Activated gamma-delta T cell treated with anti-CD3 and anti-CD28 coated beads, Interleukin-2, amount 50 U/mL, for 16 hours (primary cell): ENCODE measurements at places on chromosomes 5 and 9.

DNA sequence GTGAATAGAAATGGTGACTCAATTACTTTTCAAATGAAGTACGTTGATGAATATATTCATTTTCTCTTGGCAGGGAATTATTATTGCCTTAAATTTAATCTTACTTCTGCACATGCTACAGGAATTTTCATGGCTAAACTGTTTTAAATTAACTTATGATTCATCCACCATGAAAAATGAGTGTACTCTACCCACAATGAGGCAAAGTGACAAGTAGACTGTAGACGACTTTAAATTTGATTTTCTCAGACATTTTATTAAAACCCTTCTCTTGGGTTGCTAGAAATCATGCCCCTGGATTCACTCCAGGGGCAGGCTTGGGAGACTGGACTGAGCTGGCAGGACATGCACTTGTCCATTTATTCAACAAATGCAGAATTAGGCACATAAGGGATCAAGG, 23.5 kb upstream of the ERAP2 start:
- no peak for DNase-seq

- no peak for DNase-seq
Measured at GRCh38 chr5:84115727-84116126, 269.0 kb downstream of the EDIL3 start.

GRCh38 chr5:7849681-7850394, 1.1 kb downstream of the CFAP90 start:
- DNase-seq: no peak

DNA sequence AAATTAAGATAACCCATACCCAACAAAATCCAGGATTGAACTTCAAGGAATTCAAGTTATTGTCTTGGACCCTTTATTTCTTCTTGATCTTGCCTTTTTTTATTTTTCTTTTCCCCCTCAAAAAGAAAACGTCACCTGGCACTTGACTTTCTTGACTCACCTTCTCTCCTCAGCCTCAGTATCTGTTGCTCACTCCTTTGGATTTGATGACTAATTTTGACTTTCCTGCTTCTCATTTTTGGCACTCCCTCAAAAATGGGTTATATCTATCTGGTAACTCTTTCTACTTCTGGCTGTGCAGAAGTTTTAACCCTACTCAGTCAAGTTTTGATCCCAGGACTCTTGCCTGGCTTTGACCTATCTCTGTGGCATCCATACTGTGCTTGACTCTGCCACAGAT, 66.6 kb upstream of the SPATA31D4 start:
- DNase-seq: no peak

DNA sequence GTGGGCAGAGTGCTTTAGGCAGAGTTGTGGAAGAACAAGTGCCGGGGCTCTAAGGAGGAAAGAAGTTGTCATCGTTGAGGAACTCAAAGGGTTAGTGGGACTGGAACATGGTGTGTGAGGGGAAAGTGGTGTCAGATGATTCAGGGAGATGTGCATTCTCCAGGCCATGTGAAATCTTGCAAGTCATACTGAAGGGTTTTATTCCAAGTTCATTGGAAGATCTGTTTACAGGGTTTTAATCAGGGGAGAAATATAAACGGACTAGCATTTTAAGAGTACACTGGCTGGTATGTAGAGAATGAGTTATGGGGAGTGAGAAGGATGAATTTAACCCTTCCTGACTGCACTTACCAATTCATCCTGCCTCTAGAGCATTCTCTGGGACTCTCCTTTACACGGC, 49.3 kb downstream of the NR2F1 start:
- DNase-seq: no peak

GRCh38 chr5:145787996-145788395, 47.1 kb downstream of the PRELID2 start:
- no peak for DNase-seq

GRCh38 chr5:41772056-41772455, 98.2 kb downstream of the OXCT1 start:
- DNase-seq: no peak

- no peak for DNase-seq
Measured at GRCh38 chr5:134517553-134517952, 7.9 kb upstream of the JADE2 start.

DNA sequence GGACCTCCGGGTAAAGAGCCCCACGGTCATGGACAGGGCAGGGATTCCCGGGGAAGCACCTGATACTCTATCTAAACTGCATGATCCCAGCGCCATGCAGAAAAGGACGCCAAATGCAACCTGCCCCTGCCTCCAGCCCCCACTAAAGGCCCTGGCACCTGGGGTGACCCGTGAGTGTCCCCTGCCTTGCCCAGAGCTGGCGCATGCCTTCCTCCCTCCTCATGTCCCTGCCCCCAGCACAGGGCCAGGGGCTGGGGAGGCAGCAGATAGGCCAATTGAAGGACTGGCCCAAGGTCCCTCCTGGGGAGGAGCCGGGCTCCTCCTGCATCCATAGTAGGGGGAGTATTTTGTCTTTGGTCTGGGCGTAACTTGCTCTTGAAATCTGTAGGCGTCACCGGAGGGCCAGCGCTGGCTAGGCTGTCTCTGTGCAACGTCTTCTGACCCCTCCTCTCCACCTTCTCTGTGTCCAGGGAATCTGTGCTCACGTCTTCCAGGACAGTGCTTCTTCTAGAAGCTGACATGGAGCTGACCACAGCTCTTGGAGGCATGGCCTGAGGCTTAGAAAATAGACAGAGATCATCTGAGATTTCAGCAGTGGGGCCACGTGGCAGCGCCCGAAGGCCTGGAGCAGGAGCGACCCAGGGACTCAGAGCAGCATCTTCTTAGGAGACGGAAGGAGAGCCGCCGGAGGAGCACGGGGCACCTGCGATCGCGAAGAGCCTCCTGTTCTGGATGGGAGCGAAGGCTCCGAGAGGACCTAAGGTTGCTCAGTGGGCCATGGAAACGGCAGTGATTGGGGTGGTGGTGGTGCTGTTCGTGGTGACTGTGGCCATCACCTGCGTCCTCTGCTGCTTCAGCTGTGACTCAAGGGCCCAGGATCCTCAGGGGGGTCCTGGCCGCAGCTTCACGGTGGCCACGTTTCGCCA, 660 bp downstream of the SPAAR start:
- DNase-seq: no peak

DNA sequence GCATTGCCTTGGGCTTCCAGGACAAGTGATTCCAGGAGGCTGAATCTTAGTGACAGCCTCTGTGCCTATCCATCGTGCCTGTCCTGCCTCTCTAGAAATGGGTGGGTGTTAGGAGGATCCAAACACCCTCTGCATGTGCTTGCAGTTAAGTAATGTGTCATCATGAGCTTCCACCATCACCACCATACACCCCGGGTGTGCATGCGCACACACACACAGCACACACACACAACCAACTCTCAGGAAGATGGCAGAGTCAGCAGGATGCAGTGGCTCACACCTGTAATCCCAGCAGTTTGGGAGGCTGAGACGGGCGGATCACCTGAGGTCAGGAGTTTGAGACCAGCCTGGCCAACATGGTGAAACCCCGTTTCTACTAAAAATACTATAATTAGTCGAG, 22.8 kb upstream of the CERCAM start:
- no peak for DNase-seq

- no peak for DNase-seq
Measured at GRCh38 chr9:3043369-3043768, 199.5 kb upstream of the PUM3 start.
